ENCODE measurements at places on chromosomes 2 and 18.
A peak's percentile ranks its signal among the peaks of the same experiment; 100 is the strongest.

DNA sequence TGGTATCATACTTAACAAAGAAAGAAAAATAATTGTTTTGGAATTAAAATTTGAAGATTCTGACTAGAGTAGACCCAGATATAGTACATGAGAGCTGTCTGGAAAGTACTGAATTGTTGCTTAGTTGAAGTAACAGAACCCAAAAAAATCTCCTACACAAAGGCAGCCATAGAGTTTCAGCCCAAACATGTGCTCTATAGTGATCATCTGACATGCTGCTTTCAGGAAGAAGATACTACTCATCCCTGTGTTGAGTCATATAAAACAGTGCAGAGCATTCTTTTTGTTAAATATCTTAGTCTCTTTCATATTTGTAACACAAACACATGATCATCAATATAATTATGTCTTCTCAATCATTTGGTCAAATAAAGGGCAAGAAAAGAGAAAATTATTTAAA lies 84.8 kb upstream of the PTPRM start:
- DNase-seq: no peak

GRCh38 chr2:82282111-82282882 lies 1977.7 kb upstream of the LRRTM1 start:
- no peak for DNase-seq

GRCh38 chr2:231455222-231455621 lies 9.1 kb downstream of the NCL start:
- DNase-seq: peak; percentile 48

- DNase-seq: no peak
Observed at GRCh38 chr2:111160758-111161157, 40.0 kb downstream of the BCL2L11 start.

- peak; percentile 27 for DNase-seq
Observed at GRCh38 chr2:111898703-111899514, 502 bp downstream of the MERTK start.

GRCh38 chr2:139217641-139218040 lies 437.5 kb upstream of the NXPH2 start:
- DNase-seq: no peak

- DNase-seq: no peak
Observed at GRCh38 chr2:182594286-182594685, 121.8 kb upstream of the DNAJC10 start.

GRCh38 chr18:26655525-26656430 lies 107.4 kb upstream of the KCTD1 start:
- no peak for DNase-seq

- no peak for DNase-seq
Observed at GRCh38 chr2:237403024-237403882, 10.7 kb downstream of the COL6A3 start.

DNA sequence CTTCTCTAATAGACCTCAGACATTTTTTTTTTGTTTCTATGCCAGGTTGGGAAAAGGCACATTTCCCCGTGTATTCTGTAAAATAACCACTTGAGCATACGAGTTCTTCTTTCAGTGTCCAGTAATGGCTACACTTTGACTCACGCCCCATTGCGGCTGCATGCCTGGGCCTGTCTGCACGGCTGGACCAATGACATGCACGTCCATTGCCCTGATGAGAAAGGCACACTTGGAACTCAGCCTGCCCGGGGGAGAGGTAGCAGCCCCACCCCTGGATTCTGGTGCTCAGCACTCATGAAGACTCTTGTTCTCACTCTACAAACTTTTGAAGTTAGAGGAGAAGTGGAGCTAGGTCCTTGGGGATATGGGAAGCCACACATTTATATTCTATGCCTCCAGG lies 5.8 kb downstream of the PCARE start:
- no peak for DNase-seq

GRCh38 chr2:157849591-157849990 lies 26.5 kb downstream of the ACVR1 start:
- DNase-seq: no peak

DNA sequence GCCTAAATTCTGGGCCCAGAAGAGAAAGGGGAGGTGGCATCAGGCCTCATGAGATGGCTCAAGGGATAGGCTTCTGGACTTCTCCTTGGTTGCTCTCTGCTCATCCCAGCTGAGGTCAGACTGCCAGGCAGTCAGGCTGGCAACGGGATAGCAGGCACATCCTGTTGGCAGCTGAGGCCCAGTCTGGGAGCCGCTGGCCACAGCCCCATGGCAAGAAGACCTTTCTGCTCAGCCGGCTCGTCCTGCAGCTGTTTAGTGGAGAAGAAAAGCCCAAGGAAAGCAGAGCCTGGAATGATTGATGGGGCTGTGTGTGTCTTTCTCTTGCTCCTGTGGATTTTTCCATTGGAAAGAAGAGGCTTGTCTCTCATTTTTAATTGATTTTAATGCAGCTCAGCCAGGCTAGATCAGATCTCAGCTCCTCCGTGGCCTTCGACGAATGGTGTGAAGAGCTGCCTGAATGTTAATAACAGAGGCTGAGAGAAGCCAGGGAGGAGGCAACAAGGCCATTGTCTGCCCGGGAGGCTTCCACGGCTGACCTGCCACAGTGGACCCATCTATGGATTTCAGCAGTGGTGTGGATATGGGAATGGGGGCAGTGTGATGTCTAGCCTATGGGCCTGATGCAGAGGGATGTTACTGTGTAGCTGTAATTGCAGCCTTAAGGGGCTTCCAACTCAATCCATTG lies 99.5 kb downstream of the HS1BP3 start:
- DNase-seq: no peak

DNA sequence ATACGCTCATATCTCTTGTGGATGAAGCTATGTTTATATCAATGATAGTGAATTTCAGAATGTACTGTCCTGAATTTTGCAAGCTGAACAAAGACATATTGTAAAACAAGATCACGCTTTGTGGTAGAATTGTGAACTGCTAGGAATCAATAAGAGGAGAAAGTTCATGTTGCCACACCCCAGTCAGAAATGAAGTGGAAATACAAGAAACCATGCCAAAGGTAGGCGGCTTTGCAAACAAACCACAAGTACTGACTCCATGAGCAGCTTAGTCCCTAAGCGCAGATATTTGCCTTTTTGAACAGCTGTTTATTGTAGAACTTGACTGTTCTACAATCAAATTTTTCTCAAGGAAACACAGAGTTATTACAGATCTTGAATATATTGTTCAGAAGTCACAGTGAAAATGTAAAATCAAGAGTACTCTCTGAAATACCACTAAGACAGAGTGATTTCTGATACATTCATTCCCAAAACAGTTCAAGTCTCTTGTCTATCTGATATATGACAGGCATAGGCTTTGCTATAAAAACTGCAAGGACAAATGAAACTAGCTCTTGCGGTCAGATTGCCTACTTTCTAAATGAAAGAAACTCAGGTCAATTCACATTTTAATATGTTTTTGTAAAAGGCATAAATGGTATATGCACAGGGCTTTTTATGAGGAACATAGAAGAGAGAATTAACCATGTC lies 120.9 kb upstream of the CDH19 start:
- DNase-seq: no peak

- DNase-seq: no peak
Observed at GRCh38 chr2:64941801-64942200, 47.4 kb upstream of the SLC1A4 start.
